Caki2 (cell line): ENCODE measurements at places on chromosomes 3 and 15. TPM values are rescaled to one million over a fixed set of nuclear protein-coding genes. Genes with fewer than 3 reads are reported as not detected.

TRPM1 gene
- 0.07 TPM in 1 of 2 replicates, not detected in the other for total RNA-seq

GRCh38 chr15:56208641-56209155, 35.0 kb downstream of the RFX7 start:
- no peak for DNase-seq

DNA sequence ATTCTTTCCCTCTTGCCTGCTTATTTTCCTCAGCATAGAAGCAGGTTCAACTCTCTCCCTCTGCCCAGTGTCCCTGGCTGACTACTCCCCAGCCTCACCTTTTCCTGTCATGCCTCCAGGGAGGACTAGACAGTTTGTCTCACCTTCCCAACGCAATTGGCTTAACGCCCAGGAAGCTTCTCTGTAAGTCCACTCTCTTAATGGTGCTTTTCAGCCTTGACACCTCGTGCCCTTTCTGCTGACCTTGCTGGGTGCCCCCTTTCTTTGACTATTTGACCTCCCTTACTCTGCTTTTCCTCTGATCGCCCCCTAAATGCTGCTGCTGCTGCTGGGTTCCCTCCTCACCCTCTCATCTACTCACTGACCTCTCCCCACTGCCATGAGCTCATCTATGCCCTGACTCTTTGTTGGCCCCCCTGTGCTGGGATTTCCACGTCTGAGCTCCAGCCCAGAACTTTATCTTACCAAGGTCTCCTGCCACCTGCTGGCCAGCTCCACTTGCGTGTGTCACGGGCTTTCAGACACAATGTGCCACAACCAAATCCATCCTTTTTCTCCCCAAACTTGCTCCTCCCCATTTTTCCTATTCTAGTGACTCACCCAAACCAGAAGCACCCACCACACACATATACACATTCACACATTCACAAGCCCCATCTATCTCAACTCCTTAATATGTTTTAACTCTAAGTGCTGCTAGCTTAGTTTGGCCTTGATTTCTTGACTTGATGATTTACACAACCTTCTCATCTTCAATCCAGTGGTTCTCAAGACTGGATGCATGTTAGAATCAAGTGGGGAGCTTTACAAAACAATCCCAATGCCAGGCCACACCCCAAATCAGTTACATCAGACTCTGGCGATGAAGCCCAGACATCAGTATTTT, 16.6 kb downstream of the EPB42 start:
- DNase-seq, result peak; percentile 20

DNA sequence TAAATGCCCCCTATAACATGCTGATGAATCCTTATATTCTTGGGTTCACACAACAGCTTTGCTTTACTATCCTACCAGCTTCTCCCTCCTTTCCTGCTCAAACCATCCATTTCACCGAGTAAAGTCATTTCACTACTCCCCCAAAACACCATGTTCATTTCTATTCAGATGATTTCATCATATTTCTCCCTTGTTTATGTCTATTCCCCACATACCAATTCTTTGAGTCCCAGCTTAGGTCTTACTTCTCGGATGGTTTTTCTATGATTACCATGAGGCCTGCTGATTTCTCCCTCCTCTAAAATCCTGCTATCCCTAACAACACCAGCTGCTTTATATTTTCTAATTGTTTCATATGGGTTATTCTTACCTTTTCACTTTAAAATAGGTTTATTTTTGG, 231.4 kb downstream of the TIGIT start:
- no peak for DNase-seq
